ENCODE measurements at places on chromosomes 7 and 10.

GRCh38 chr10:58173391-58173790 is 94.3 kb downstream of the IPMK start:
- no peak for DNase-seq

DNA sequence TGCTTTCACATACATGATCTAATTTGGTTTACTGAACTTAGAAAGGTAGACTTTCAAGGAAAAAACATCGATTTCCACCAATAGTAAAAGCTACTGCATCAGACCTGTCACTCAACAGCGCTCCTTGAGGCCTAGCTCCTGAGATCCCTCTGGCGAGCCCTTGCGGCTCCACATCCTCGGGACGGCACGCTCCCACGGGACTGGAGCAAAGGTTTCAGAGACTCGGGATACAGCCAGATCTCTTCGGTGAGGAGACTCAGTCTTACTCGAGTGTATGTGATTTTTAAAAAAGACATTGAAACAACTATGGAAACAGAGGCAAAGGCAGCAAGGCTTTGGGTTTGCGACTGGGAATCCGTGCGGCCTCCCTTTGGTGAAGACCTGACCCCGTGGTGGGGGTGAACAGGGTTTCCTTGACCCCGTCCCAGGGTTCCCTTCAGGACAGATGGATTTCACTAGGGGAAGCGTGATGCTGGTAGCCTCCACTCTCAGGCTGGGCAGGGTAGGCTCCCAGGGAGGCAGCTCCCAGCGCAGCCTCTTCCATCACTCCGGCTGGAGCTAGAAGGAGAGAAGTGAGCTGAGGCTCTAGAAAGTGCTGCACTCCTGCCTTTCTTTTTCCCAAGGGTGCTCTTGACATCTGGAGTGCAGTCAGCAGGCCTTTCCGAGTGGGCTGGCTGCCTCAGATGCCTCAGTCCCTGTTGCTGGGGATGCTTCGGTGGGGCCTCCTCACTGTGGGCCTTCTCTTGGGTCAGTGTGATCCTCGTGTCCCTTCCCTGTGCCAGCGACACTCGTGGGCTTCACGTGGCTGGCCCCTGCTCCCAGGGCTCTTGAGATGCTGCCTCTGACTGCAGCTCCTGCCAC is 5.8 kb upstream of the ATP6V0E2 start:
- DNase-seq, result no peak

DNA sequence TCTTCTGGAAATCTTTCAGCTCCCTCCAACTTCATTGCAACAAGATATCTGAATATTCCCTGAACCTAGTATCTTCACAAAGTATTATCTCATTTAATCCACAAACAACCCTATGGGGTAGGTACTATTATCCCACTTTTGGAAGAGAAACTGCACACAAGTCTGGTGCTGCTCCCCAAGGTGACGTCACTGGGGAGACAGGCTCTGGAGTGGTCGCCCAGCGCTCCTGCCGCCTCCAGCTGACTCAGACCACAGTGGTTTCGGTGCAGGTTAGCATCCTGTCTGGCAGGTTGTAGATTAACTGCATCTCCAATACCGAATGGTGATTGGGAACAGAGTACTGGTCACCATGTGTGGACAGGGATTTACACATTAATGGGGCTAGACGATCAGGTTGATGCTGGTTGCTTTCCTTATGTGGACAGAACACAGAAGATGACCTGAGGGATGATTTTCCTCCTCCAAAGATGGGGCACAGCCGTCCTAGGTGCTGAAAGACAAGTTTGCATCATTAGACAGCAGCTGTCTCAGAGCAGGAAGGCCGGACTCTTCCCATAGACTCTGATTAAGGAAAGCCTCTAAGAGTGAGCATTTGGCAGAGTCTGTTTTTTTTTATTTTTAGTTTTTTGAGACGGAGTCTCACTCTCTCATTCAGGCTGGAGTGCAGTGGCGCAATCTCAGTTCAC is 128.6 kb downstream of the TRRAP start:
- DNase-seq, result no peak

DNA sequence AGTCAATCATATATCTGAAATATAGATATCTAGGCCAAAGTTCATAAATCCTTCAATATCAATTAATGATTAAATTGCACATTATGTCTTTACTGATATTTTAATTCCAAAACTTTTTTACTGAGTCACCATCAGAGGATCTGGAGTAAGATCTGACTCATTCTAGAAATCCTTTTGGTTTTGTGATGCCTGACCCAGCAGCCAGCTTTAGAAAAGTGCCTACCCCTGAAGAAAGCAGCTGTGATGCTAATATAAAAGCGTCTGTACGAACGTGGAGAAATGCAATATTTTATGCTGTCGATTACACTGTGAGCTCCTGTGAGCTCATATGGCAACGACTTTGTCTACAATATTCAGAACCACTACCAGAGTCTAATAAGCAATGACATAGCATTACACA is 142.5 kb upstream of the LRRTM3 start:
- DNase-seq, result no peak

- DNase-seq, result no peak
Observed at GRCh38 chr10:122618461-122619165, 58.1 kb downstream of the DMBT1 start.

DNA sequence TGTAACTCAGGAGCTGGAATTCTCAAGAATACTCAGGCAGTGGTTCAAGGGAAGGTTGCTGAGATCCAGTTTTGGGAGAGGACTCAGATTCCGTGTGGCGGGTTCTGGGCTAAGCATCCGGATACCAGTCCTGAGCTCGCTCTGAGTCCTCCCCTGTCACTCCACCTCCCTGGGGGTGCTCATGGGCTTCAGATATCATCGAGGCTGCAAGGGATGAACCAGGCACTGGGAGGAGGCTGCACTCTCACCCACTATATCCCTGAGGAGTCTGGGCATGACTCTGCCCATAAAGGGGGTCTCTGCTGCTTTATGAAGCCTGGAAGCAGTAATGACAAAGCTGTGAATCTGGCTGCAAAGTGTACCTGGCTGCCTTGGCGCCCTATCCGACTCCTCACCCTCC is 188.5 kb downstream of the TNS3 start:
- DNase-seq, result no peak

GRCh38 chr7:14738086-14738485 is 164.5 kb downstream of the DGKB start:
- no peak for DNase-seq

DNA sequence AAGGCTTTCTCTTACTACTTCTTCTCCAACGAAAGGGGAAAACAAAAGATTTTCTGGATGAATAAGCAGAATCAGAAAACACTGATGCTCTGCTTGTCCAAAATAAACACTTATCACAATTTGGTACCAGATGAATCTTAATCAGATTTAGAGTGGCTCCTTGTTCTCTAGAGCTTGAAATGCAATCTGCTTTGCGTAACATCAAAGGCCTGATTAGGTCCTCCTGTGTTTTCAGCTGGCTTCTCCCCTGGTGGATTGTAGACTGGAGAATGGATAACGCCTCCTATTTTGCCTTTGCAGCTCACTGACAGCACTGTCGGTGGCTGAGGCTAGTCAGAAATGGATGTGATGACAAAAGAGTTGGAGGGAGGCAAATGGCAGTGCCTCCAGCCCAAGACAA is 91.2 kb downstream of the FAM13C start:
- no peak for DNase-seq

- DNase-seq, result no peak
Observed at GRCh38 chr7:409339-410281, 110.0 kb downstream of the PDGFA start.

DNA sequence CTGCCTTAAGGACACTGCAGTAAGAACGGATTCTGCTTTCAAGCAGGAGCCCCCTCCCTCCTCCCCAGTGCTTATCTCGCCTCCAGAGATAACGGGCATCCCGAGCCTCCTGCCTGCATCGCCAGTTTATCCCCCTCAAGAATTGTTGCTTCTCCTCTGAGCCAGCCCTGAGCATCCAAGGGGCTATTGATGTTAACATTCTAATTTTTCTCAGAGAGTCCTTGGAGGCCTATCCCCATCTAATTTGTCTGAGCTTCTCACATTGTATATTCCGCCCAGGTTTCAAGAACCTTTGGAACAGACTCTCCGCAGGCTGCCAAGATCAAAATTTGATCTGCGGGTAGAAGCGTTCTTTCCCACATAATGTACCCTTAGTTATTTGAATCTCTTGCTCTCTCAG is 180.0 kb downstream of the GFRA1 start:
- DNase-seq, result no peak

- DNase-seq, result no peak
Observed at GRCh38 chr7:72023926-72024325, 388.2 kb downstream of the CALN1 start.

- no peak for DNase-seq
Observed at GRCh38 chr7:130700760-130701159, 14.4 kb upstream of the TSGA13 start.

GRCh38 chr10:109982812-109983211 is 25.0 kb upstream of the ADD3 start:
- no peak for DNase-seq

GRCh38 chr10:5945190-5945509 is 32.2 kb downstream of the IL15RA start:
- DNase-seq, result no peak

DNA sequence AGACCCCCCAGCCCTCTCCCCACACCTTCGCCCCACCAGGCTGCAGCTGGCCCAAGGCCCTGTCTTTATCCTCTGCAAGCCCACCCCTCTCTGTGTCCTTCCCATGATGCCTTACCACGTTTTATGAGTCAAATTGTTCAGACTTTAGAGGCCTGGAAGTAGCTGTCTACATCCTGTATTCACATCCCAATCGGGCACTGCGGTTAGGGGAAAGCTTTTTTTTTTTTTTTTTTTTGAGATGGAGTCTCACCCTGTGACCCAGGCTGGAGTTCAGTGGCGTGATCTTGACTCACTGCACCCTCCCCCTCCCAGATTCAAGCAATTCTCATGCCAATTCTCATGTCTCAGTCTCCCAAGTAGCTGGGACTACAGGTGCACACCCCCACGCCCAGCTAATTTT is 121.5 kb upstream of the SH2B2 start:
- no peak for DNase-seq

DNA sequence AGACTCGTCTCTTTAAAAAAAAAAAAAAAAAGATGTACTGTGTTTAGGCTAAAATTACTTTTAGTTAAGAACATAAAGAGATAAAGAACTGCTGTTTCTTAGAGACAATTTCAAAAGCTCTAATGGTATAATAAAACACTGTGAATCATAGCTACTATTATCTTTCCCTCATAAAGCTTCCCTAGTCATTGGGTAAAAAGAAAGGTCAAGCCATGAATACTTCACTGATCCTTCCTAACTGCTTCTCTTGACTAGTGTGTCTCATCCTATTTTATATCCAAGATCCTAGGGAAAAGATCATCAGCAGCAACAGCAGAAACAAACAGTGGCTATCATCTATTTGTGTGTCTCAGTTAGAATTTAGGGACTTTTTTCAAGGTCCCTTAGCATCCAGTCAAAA is 10.5 kb downstream of the YME1L1 start:
- DNase-seq, result no peak

DNA sequence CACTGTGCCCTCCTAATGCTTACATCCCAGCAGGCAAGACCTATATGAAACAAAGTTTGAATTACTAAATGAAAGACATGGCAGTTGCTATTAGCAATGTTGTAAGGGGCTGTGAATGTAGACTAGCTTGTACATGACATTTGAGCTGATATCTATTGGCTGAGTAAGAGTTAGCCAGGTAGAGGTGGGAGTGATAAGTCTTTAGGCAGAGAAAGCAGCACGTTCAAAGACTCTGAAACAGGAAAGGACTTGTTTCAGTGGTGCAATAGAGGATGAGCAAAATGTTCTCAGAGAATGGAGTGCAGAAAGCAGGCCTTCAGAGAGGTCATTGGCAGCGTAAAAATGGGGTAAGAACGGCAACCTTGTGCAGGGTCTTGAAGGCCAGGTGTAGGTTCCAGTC is 687.6 kb downstream of the AUTS2 start:
- no peak for DNase-seq

GRCh38 chr7:108167460-108167859 is 37.3 kb upstream of the LAMB4 start:
- no peak for DNase-seq

DNA sequence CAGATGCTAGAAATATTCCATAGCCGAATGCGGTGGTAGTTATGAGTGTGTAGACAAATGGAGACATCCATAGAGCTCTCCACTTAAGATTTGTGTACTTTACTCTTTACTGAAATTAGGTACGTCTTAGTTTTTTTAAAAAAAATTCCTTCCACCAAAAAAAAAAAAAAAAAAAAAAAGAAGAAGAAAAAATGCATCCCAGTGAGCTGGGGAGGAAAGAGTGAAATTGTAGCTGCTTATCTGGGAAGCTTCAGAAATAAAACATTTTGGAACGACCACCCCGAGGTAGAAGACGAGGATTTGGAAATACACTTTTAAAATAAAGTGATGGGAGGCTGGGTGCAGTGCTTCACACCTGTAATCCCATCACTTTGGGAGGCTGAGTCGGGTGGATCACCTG is 53.8 kb downstream of the RGS10 start:
- DNase-seq, result no peak

GRCh38 chr10:16606421-16606820 is 84.7 kb upstream of the C1QL3 start:
- no peak for DNase-seq

GRCh38 chr7:43686991-43687390 is 42.3 kb downstream of the COA1 start:
- DNase-seq, result no peak

GRCh38 chr10:101758858-101759257 is 17.1 kb downstream of the FGF8 start:
- no peak for DNase-seq

DNA sequence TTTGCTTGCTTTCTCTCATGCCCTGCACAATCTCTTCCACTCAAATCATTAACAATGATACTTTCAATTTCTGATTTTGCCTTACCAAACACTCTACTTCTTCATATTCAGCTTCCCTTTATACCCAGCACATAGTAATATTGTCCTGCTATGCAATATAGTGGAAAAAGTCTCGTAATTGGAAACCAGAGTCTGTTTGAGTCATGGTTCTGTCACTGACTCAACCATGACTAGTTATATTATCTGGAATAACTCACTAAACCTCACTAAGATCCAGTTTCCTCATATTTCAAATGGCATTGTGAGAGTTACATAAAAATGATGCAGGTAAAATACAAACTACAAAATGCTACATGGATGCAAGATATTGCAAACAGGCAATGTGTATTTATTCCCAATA is 98.5 kb upstream of the LRRTM3 start:
- DNase-seq, result no peak

DNA sequence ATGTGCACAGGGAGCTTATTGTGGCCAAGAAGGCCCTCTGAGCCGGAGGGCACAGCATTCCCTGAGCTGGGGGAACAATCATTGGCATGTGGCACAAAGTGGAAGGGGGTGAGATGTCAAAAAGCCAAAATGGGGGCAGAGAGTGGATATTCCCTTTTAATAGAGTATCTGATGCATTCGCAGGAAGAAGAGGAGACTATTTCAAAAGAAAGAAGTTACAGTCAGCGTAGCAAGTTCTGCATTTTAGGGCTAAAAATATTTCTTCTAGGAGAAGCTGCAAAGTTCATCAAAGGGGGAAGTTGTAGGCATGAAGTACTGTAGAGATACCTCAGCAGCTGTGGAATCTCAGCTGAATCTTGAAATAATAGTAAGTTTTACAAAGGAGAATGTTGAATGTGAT is 136.0 kb upstream of the WDR11 start:
- no peak for DNase-seq

Measured in HuH-7 (cell line).